Omental fat pad (tissue), 4 donors: ENCODE measurements at places on chromosomes 7 and 10. TPM values are rescaled to one million over a fixed set of nuclear protein-coding genes. Genes with fewer than 3 reads are reported as not detected.

Gene SLC13A1
- total RNA-seq = not detected

Gene CYP2C9
- total RNA-seq = not detected

Gene IFIT3
- total RNA-seq = 23.2 TPM

Gene CASTOR2
- total RNA-seq = 19.4 TPM

Gene SPDYE2B
- total RNA-seq = not detected

Gene HK1
- total RNA-seq = 38.0 TPM

Gene AKR1C4
- total RNA-seq = not detected

Gene PAX4
- not detected for total RNA-seq

Gene TAS2R5
- total RNA-seq = 2.0 TPM

Gene FAM25C
- total RNA-seq = not detected

Gene MRC1
- total RNA-seq = 140 TPM

Gene H2BK1
- not detected for total RNA-seq

Gene TAS2R41
- total RNA-seq = not detected

Gene PIP
- total RNA-seq = not detected

Gene SFRP5
- total RNA-seq = 0.60 TPM

Gene PVRIG
- total RNA-seq = 0.74 TPM

Gene CCL24
- total RNA-seq = 2.5 TPM

Gene ATG9B
- not detected for total RNA-seq

Gene ADIRF
- total RNA-seq = 729 TPM
